CD4-positive, alpha-beta T cell treated with Interleukin-17A for 4 hours (primary cell): ENCODE measurements at places on chromosomes 2 and 18.
A peak's percentile ranks its signal among the peaks of the same experiment; 100 is the strongest.

DNA sequence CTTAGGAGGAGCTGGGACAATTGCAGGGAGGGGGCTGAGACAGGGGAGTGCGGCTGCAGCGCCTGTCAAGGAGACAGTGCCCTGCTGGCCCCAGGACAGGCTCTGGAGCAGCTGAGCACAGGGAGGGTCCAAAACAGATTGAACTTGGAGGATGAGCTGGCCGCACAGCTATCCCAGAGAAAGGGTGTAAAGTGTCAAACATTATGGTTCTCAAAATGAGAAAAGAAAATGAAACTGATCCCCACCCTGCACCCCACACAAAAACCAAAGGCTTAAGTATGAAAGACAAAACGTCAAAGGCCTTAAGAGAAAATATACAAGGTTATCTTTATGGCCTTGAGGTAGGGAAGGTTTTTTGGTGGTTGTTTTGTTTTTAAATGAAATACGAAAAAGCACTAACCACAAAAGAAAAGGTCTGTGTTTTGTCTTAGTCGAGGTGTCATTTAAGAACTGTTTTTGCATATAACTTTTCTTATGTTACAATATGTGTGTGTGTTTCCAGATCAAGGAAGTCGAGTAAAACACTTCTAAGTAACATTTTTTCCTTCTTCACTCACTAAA is 111.8 kb downstream of the HDAC4 start:
- peak; percentile 42 for DNase-seq

DNA sequence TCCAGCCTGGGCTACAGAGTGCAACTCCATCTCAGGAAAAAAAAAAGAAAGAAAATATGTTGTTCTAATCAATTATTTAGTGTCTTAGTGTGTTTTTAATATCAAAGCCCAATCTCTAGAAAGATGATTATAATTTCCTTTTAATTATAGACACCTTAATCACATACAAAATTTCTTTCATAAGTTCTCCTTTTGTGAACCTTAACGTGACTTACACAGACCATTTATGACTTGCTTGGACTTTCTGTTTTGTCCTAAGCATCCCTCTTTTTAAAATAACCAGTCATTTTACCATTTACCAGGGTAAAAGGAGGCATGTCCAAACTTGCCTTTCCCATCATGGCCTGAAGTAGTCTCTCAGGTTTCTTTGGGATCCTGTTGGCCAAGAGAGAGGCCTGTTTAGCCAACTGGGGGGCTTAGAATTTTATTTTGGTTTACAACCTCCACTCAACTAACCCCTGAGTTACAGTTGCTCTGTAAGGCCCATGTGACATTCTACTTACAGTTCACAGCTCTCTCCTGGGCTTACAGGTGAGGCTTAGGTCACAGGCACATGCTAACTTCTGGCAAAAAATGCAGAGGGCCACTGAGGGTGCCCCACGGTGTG is 23.9 kb upstream of the GPR155 start:
- no peak for DNase-seq

- DNase-seq = no peak
Measured at GRCh38 chr2:105156166-105156565, 85.4 kb upstream of the GPR45 start.

- DNase-seq = no peak
Measured at GRCh38 chr18:63140997-63141777, 178.4 kb downstream of the BCL2 start.

GRCh38 chr2:7835693-7836680 is 845.9 kb upstream of the ID2 start:
- peak; percentile 11 for DNase-seq

DNA sequence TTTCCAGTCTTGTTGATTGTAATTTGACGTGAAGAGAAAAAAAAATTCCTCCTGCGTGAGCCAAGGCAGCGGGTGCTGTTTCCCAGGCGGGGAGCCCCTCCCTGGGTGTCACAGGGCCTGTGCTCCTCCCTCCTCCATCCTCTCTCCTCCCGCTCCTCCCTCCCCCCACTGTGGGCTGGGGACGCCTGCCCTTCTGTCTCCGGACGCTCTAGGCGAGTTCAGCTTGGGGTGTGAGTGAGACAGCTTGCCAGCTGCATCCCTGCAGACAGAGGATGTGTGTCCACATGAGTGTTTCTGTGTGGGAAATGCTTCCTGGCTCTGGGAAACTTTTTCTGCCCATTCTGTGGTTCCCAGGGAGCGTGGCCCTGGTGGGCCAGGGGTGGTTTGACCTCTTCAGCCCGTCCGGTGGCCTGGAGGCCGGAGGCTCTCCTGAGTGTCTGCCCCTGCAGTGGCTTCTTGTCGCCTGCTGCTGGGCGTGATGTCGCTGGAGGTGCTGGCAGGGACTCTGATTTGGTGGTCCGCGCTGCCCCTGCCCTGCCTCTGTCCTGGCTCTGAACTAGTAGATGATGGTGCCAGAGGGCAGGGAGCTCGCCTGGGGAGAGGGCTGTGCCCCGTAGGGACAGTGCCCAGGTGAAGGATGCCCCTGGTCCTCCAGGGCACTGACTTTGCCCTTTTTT is 96.4 kb downstream of the USP40 start:
- DNase-seq = no peak

- no peak for DNase-seq
Measured at GRCh38 chr2:60958800-60959199, 58.7 kb upstream of the PEX13 start.

- peak; percentile 56 for DNase-seq
Measured at GRCh38 chr2:195318440-195319111, 338.4 kb upstream of the SLC39A10 start.

DNA sequence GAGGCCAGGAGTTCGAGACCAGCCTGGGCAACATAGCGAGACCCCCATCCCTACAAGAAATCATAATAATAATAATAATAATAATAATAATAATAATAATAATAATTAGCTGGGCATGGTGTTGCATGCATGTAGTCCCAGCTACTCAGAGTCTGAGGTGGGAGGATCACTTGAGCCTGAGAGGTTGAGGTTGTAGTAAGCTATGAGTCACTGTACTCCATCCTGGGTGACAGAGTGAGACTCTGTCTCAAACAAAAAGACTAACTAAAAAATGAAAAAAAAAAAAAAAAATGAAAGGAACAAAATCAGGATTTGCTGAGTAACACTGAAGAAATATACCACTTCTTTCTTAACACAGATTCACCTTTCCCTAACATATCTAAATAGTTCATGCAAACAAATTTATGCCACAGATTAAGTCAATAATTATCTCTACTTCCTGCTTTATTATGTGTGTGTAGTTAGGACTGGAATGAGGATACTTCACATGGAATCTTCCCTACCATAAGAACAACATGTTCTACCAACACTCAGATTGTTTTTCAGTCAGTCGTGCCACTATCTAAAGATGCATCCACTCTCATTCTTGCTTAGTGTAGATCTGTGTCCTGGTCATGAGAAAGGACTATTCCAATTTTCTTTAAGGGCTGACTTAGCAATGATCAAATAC is 928.7 kb downstream of the SLC4A3 start:
- no peak for DNase-seq

DNA sequence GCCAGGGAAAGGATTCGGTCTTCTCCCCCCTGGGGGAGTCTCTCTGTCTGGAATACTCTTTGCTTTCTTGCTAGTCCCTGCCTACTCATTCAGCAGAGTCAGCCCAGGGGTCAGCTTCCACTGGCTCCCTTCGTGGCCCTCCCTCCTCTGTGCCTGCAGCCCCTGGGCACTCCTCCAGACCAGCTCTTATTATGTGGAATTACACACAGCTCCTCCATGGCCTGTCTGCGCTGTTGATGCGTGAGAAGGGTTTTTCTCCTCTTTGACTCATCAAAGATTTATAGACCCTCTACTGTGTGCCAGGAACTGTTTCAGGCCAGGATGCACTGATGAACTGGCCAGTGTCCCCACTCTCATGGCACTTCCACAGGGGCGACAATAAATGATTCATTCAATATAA is 44.4 kb downstream of the ST8SIA5 start:
- no peak for DNase-seq

DNA sequence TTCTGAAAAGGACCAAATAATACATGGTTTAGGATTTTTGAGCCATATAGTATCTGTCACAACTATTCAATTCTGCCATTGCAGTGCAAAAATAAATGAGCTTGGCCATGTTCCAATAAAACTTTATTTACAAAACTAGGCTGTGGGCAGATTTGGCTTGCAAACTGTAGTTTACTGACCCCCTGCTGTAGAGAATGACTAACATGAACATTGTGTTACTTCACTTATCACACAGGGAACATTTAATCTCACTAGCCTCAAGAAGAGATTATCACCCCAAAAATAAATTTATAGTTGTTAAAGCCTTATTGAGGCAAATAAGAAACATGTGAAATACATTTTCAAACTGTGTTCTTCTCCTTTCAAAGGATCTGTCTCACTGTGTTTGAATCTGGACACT is 766.2 kb downstream of the MBD2 start:
- DNase-seq = no peak

GRCh38 chr18:73614812-73615211 is 532.8 kb downstream of the FBXO15 start:
- no peak for DNase-seq

GRCh38 chr2:47145466-47145865 is 9.6 kb downstream of the STPG4 start:
- DNase-seq = no peak

GRCh38 chr2:212832211-212833195 is 293.9 kb upstream of the ERBB4 start:
- DNase-seq = peak; percentile 5

DNA sequence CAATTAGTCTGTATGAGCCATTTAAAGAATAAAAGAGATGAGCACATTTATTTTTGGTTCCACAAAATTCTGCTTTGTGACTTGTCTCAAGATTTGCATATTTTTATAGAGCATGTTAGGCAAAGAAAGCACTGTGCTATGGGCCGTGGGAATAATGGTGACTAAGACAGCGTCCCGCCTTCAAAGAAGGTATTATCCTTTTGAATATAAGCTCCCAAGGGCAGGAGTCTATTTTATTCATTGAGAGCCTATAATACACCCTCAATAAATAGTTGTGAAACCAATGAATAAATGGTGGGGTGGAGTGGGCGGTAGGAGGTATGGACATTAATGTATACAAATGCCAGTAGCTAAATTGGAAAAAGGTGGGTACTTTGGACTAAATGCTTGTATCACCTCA is 20.5 kb upstream of the TCF4 start:
- DNase-seq = no peak

- no peak for DNase-seq
Measured at GRCh38 chr18:59332986-59333385, 14.5 kb upstream of the CPLX4 start.

- no peak for DNase-seq
Measured at GRCh38 chr2:19332503-19332902, 25.9 kb downstream of the OSR1 start.
